T-cell (primary cell): ENCODE measurements at places on chromosomes 1 and 21.

DNA sequence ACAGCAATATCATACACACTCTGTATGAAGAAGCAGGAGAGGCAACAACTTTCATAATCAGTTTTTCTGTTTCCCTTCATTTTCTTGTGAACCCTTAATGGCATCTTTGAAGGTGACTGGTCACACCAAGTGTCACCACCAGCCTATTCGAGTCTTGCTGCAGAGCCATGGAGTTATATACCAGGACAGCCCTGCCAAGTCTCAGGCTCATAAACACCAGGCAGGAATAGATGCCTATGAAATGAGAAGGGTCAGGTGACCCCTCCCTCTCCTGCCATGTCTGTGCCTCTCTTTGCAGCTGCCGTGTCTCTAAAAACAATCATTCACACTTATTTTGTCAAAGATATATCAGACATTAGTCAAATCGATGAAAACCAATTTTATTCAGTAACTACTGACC is 28.0 kb downstream of the NECAP2 start:
- no peak for DNase-seq

DNA sequence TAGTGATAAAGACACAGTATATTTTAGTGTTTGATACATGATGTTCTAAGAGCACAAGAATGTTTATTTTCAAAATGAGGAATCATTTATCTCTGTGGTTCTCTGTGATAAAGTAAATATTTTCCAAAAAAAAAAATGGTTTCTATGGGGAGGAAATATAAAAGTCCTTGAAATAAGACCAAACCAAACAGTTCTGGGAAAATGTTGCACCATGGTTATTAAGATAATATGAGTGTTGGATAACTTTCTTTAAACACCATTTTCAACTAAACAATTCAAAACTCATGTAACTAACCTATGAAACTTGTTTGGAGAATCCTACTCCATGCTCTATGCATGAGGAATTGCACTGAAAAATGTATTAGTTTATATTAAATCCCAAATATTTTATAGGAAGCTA is 184.6 kb downstream of the KCNT2 start:
- no peak for DNase-seq

- DNase-seq, result no peak
Measured at GRCh38 chr1:10257851-10258250, 47.5 kb downstream of the KIF1B start.

- DNase-seq, result no peak
Measured at GRCh38 chr21:35136106-35136505, 87.0 kb upstream of the RUNX1 start.

DNA sequence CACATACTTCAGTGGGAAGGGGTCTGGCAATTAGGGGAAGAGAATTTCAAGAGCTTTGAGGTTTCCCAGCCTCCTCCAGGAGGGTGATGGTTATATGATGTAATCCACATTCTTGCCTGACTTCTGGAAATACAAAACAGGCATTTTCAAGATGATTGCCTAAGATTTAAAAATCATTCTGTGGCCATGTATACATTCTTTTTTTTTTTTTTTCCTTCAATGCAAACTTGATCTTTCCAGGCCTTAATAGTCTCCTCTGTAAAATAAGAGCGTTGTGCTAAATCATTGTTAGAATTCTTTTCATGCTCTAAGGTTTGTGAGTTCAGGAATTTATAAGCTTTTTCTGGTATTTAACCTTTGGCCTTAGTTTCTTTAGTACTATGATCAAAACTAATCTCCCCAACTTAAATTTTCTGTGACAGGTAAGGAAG is 192.3 kb upstream of the HMCN1 start:
- DNase-seq, result no peak

GRCh38 chr1:71561729-71562128 is 480.9 kb upstream of the ZRANB2 start:
- no peak for DNase-seq

DNA sequence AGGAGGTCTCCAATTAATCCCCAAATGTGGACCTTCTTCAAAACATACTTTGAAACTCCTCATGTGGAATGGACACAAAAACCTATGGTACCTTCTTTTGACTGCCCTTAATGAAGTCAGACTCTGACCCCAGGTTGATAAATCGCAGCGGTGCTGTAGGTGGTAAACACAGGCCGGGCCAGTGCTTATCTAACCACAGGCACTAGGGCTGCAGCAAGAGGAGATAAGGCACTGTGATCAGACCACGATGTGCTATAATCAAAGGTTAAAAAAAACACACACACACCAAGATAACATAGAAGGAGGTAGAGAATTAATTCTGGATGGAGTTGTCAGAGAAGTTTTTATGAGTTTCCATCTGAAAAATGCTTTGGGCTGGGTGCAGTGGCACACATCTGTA is 52.3 kb upstream of the SIPA1L2 start:
- no peak for DNase-seq

- no peak for DNase-seq
Measured at GRCh38 chr1:200838676-200839445, 33.9 kb upstream of the GPR25 start.

GRCh38 chr1:11384170-11384554 is 94.8 kb upstream of the DISP3 start:
- no peak for DNase-seq

DNA sequence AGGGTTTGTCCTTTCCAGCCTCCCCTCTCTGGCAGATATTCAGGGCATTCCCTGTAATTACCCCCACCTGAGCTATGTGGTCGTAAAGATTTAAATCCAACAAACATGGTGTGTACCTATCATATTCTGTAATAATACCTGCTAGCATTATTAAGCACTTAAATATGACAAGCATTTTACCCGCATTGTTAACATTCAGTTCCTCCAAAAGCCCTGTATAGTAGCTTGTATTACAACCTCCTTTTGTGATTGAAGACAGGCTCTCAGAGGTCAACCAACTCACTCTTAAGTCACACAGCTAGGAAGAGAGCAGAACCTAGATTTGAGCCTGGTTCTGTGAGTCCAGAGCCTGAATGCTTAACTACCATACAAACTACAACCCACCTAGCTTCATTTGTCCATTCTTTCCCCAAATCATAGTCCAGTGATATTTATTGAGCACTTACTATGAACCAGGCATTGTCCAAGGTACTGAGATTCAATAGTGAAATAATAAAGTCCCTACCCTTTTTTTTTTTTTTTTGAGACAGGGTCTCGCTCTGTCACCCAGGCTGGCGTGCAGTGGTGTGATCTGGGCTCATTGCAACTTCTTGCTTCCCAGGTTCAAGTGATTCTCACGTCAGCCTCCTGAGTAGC is 13.8 kb upstream of the KDM4A start:
- DNase-seq, result no peak

DNA sequence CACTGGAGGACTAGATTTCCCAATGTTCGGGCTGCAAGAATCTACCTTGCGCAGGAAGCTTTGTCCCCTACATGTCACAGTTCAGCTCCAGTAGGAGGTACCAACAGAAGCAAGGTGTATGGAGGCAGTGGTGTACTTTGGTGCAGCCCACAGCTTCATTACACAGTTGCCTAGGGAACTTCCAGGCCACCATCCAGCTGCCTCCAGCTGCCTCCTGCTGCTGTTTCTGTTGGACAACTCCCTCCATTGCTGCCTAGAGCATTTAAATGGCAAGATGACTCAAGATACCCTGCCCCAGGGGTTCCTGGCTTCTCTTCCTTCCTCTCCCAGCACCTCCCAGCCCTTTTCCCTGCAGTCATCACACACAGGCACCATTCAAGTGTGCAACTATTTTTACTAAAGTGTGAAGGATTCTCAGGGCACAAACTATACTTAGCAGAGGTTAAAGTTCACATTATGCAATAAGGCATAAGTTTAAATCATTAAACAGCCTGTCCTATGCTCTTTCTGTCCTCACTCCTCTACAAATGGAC is 39.0 kb upstream of the ATP1A1 start:
- DNase-seq, result no peak

DNA sequence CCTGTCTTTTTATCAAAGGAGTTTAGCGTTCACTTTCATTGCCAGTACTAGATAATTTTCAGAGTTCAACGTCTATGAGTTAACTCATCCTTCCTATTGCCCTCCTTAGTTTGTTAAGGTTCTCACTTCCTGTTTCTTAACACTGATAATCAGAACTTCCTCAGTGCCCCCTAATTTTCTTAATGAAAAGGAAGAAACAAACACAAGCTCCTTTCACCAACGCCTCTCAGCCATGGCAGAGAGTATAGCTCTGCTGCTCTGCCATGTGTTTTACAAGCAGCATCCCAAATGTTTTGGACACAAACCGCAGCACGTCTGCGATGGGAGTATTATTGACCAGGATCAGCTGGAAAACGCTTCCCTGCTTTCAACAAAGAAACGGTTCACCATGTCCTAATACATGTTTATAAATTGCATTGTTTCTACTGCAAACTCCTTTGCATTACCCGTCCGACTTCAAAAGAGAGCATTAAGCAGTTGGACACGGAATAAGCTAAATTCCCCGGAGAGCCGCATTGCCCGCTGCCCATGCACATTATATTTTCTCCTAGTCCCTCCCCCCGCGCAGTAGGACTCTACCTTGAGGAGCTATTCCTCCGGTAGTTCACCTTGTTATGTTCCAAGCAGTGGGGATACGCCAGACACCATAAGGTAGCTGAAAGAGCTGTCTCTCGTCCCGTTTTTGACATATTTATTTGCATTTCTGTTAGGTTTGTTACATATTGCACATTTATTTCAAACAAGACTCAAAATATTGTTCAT is 561 bp downstream of the OLFM3 start:
- no peak for DNase-seq

DNA sequence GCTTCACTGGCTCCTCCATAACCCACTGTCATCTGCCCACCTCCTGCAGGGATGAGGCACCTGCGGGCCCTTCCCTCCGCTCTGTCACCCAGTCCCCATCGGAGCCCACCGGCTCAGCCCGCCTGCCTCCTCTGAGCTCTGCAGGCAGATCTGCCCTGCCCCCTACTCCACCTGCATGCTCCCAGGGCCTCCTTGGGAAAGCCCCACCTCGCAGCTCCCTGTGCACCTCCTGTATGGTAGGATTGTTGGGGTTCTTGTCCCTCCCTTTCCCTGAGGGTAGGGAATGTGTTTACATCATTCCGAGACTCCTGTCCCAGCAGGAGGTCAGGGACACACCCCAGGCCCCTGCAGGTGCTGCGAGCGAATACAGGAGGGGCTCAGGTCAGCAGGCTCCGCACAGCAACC is 50.5 kb downstream of the SIK1 start:
- DNase-seq, result no peak

GRCh38 chr1:76830373-76830772 is 36.9 kb upstream of the ST6GALNAC5 start:
- no peak for DNase-seq

- DNase-seq, result no peak
Measured at GRCh38 chr1:240309769-240310168, 218.1 kb downstream of the FMN2 start.

- DNase-seq, result no peak
Measured at GRCh38 chr21:38925478-38925877, 119.7 kb downstream of the ETS2 start.

GRCh38 chr1:201137024-201137392 is 10.0 kb upstream of the ASCL5 start:
- DNase-seq, result no peak

GRCh38 chr1:48462716-48463302 is 9.2 kb downstream of the SPATA6 start:
- DNase-seq, result no peak

- no peak for DNase-seq
Measured at GRCh38 chr1:15207829-15208429, 39.1 kb upstream of the FHAD1 start.

GRCh38 chr1:156347331-156347730 is 9.0 kb downstream of the TSACC start:
- DNase-seq, result no peak

DNA sequence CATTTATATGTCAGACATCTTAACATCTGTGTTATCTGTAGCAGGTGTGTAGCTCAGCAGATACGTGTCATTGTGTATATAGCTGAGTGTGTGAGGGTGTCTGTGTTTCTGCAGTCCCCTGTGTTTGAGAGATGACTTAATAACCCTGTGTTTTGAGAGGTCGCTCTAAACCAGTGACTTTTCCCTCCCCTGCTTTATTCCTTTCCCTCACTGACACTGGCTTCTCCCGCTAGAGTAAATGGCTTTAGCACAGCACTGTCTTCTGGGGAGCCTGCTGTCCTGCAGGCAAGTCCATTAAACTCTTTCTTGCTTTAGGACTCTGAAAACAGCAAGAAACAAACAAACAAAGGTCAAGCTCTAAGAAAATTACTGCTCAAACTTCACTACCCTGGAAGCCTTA is 53.0 kb downstream of the VANGL1 start:
- DNase-seq, result no peak

GRCh38 chr1:159917533-159918351 is 7.6 kb downstream of the TAGLN2 start:
- no peak for DNase-seq

GRCh38 chr1:181142096-181142958 is 53.8 kb downstream of the IER5 start:
- peak; percentile 87 for DNase-seq

GRCh38 chr1:20846461-20847374 is 59.6 kb upstream of the HP1BP3 start:
- no peak for DNase-seq

- no peak for DNase-seq
Measured at GRCh38 chr1:29455781-29456180, 219.5 kb downstream of the PTPRU start.

DNA sequence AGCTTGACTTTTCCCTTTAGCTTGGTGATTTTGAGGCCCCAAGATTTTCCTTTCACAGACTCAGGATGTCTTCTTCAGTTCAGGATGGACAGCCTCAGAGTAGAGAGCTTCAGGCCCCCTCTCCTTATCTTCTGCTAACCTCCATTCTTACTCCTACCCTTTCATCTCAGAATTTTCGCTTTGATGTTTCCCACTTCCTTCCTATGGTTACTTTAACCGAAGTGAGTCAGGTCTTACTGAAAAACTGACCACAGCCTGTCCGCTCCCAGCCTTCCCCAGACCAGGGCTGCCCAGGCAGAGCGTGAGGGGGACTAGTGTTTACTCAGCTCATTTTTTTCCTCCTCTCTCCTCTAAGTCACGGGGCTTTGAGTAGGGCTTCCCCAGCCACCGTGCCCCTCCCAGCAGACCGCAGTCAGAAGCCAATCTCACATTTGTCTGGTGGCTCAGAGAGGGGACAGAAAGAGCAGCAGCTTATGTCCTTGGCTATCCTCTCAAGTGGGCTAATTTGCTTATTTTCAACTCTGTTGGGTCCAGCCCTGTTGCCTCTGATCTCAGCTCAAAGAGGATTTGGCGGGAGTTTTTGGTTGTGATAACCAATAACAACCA is 4.2 kb upstream of the IL19 start:
- peak; percentile 39 for DNase-seq

GRCh38 chr1:101064697-101065096 is 39.1 kb upstream of the DPH5 start:
- DNase-seq, result no peak

- DNase-seq, result no peak
Measured at GRCh38 chr1:42450061-42450460, 5.8 kb downstream of the ZMYND12 start.

DNA sequence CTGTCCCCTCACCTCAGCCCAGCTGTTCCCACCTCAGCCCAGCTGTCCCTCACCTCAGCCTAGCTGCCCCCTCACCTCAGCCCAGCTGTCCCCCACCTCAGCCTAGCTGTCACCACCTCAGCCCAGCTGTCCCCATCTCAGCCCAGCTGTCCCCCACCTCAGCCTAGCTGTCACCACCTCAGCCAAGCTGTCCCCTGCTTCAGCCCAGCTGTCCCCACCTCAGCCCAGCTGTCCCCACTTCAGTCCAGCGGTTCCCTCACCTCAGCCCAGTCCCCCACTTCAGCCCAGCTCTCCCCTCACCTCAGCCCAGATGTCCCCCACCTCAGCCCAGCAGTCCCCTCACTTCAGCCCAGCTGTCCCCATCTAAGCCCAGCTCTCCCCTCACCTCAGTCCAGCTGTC is 88.4 kb upstream of the CSF3R start:
- DNase-seq, result no peak

GRCh38 chr1:41540886-41541591 is 56.6 kb upstream of the EDN2 start:
- no peak for DNase-seq

- no peak for DNase-seq
Measured at GRCh38 chr1:220099826-220100225, 5.9 kb downstream of the IARS2 start.
